ENCODE measurements at places on chromosomes 1 and 21.
A peak's percentile ranks its signal among the peaks of the same experiment; 100 is the strongest.

DNA sequence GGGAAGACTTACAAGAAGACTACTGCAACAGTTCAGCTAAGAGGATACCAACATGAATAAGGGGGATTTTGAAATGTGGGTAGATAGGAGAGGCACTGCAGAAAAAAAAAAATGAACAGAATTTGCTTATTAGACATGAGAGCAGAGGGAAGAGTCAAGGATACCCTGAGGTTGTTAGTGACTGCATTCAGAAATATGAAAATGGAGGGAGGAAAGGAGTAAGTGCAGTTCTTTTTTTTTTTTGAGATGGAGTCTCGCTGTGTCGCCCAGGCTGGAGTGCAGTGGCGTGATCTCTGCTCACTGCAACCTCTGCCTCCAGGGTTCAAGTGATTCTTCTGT lies 23.3 kb downstream of the INPP5B start:
- DNase-seq = no peak

- DNase-seq = peak; percentile 63
Observed at GRCh38 chr1:92916899-92917298, 44.4 kb downstream of the DIPK1A start.

DNA sequence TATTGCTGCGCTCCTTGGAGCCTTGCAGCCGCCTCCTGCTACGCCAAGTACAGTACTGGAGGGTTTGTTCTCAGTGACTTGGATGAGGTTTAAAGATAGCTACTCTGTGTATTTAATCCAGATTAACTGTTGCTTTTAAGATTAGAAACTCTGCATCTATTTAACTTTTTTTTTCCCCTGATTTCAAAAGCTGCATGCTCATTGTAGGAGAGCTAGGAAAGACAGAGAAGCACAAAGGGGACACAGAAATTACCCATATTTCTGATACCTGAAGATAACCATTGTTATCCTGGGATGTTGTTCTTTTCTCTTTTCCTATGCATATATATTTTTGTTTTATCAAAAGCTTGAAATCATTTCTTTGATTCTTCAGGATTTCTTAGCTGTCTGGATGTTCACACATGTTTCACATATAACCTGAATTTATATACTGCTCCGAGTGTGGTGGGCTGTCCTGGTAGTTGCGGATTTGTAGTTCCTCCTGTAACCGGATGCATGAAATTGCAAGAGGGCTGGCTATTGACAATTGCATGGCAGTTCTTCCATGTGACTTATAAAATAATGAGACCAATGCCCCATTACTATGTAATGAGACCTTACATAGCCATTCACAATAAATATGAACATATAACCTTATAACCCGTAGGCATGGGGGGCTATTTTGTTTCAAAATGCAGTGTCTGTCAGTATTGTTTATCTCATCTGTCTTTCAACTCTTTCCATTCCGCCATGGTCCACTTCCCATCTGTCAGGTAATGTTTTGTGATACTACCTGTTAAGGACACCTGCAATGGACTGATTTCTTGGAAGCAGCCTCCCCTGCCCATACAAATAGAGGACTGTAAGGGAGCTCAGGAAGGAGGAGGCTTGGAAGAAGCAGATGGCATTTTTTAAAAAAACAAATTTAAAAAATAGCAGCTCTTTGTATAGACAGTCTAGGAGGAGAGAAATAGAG lies 1.4 kb downstream of the RAVER2 start:
- DNase-seq = no peak

- DNase-seq = no peak
Observed at GRCh38 chr1:27364696-27365371, 1.9 kb downstream of the MAP3K6 start.

DNA sequence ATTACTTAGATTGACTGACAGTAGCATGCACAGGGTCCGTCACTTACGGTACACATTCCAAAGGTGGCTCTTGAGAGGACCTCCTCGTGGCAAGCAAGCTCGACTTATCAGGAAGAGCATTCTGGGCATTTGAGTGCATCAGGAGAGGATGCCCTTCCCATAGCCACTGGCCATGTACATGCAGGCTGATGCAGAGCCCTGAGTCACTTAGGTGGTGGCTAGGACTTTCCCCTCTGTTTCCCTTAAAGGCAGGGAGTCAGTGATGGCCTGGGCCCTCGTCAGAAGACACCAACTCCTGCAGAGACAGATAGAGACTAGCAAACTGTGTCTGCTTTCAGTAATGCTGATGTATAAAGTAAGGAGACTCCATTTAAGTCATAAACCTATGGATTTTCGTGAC lies 12.9 kb downstream of the EXO1 start:
- DNase-seq = no peak

- DNase-seq = no peak
Observed at GRCh38 chr1:113659035-113659434, 100.3 kb downstream of the PHTF1 start.

GRCh38 chr1:19799230-19800075 lies at the start of gene TMCO4:
Gene TMCO4, minus strand, starts transcription at chr1:19799916. Its CDS starts 19,158 bp downstream, at chr1:19780758.
- peak; percentile 63 for DNase-seq

- DNase-seq = peak; percentile 95
Observed at GRCh38 chr1:42971841-42972291, 13.2 kb upstream of the SLC2A1 start.

GRCh38 chr1:84995484-84996334 lies 1.2 kb downstream of the MCOLN2 start:
- DNase-seq = no peak

GRCh38 chr1:155513300-155513916 lies 49.2 kb downstream of the ASH1L start:
- peak; percentile 83 for DNase-seq

DNA sequence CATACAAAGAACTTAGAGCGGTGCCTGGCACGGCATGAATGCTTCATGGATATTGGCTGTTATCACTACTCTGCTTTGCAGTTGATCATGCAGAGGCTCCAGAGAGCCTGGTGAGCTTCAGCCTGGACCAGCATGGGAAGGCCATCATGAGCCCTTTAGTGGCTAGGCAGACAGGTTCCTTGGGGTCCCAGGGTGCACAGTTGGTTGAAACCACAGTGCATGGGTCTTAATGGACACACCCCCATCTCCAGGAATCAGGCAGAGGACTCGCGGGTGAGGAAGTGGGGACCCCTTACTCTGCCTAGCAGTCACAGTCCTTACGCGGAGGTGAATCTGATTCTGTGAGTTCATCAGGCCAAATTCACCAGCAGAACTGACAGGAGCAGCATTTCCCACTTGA lies 1.1 kb downstream of the GJB5 start:
- no peak for DNase-seq

DNA sequence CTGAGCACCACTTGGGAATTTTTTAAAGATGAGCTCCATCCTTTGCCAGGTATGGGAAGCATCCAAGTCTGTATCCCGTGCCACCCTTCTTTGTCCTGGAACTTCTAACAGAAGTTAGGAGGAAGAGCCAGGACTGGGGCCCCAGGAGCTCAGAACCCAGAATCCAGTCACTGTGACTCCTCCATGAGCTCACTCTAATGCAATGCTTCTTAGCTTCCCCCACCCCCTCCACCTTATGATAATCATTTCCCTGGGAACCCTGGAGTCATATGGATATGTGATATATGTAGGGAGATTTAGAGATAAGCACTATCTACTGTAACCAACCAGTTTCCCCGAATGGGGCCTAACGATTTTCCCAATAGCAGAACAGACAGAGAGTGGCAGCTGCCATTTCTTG lies 758 bp upstream of the SPRR5 start:
- no peak for DNase-seq

DNA sequence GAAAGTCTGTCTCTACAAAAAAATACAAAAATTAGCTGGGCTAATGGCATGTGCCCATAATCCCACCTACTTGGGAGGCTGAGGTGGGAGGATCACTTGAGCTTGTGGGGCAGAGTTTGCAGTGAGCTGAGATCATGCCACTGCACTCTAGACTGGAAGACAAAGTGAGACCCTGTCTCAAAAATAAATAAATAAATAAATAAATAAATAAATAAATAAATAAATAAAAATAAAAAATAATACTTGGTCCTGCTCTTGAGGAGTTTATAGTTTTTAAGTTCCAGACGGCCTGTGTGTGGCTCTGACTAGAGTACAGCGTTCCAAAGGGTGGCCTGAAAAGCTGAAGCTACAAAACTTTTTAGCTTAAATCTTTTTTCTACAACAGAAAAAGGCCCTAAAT lies 35.1 kb downstream of the PCSK9 start:
- no peak for DNase-seq

DNA sequence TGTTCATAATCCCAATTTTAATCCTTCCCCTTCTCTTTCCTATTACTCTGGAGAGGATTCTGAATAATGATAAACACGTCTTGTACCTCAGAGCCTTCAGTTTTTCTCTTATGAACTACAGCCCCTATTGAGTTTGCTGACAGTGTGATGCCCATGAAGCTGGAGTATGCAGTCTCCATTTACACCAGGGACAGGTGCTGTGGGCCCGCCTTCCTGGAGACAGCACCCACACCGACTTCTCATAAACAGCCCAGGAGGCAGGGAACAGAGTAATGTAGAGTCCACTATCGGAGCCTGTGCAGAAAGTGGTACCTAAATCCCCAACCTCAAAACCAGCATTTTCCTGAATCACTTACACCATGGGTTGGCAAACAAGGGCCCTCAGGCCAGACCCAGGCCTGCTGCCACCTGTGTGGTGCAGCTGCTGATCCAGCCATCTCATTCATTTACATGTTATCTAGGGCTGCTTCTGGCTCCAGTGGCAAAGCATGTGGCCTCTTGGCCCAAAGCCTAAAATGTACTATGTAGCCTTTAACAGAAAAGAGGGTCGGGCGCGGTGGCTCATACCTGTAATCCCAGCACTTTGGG lies 95.1 kb upstream of the KRTAP19-8 start:
- DNase-seq = no peak

GRCh38 chr1:59604191-59604590 lies 210.6 kb upstream of the HOOK1 start:
- peak; percentile 4 for DNase-seq

DNA sequence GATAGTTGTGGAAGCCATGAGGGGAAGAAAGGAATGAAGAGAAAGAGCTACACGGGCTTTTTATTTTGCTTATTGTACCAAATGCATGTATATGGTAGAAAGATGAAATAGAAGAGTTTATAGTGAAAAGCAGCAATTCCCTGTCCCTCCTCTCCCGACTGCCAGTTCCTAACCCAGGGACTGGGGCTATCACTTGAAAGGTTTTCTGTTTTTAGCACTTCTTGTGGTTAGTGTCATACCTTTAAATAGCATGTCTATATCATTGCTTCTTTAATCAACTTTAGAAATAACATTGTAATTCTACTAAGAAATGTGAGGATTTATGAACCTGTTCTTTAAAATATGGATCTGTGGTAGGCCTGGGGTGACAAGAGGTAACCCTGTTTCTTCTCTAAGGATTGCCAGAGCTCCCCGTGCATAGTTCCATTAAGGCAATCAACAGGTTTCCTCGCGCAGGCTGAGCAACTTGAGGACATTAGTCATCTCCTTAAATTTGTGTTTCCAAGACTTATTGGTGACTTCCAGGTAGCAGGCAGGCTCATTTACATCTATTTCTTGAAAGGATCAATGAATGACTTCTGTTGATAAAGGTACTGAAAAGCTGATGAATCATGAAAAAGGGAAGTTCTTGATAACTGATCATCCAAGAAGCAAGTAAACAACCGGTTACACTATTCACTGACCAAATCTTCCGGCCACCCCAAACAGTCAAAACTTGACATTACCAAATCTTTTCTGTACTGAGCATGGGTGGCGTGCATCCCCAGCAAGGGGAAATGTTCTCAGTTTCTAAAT lies 37.8 kb upstream of the S1PR1 start:
- DNase-seq = no peak

- DNase-seq = no peak
Observed at GRCh38 chr1:107415241-107415640, 274.4 kb downstream of the NTNG1 start.

DNA sequence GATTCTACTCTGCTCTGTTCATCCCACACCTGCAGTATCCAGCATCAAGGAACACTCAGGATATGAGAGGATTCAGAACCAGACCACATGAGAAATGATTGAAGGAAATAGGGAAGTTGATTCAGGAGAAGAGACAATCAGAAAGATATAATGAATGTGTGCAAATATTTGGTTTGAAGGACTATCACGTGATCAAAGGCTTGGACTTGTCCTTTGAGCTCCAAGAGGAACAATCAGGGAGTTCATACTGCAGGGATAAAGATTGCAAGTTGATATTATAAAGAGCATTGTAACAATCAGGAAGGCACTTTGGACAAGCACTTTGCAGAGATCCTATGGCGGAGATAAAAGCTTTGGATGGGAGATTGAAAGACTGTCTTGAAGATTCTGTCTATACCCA lies 13.9 kb upstream of the PIGM start:
- no peak for DNase-seq

- no peak for DNase-seq
Observed at GRCh38 chr1:219991919-219992318, 54.4 kb downstream of the EPRS1 start.

DNA sequence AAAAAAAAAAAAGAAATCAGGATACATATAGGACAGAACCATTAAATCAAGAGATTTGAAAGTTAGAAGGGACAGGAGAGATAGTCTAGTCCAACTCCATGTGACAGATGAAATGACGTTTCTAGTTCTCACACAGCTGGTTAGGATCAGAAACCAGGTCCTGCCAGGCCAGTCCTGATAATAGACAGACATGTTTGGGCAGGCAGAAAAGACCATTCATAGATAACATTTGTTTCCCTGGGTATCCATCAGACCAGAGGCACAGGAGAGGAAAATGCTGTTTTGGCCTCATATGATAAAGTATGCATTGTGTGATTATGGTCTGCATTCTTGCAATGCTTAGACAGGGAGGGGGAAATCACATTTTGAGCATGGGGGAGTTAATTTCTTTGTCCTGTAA lies 29.3 kb downstream of the ZBTB8B start:
- peak; percentile 10 for DNase-seq

GRCh38 chr1:67683766-67684525 lies 1.1 kb upstream of the GADD45A start:
- peak; percentile 34 for DNase-seq

DNA sequence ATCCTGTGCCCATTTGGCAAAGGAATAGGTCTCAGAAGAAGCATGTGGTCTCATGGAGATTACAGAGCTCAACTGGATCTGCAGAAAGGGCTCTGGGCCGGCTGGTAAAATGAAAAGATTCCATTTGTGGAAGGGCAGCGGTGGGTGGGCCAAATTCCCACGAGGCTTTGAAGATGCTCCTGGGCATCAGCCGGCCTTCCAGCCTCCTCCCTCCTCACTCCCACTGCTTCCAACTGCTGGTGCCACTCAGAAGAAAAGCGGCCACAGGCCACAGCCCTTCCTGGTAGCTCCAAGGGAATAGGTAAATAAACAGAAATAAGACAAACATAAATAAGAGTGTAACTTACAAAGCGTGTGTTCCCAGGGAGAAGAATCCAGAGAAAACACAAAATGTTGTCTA lies 136.3 kb upstream of the SLC44A3 start:
- DNase-seq = no peak

GRCh38 chr21:34936371-34936789 lies 112.7 kb downstream of the RUNX1 start:
- peak; percentile 69 for DNase-seq

- peak; percentile 54 for DNase-seq
Observed at GRCh38 chr1:220527908-220528678, at the start of gene MARK1. Gene MARK1, plus strand, starts transcription at chr1:220528136. Its CDS starts 687 bp downstream, at chr1:220528823.

- no peak for DNase-seq
Observed at GRCh38 chr1:56501426-56501825, 77.9 kb downstream of the PLPP3 start.
